A549 treated with Hydrocortisone at 1 μM for 4 hours (cell line): ENCODE measurements at places on chromosomes 3 and 15. TPM values are rescaled to one million over a fixed set of nuclear protein-coding genes. Genes with fewer than 3 reads are reported as not detected.

The MASP1 gene
- total RNA-seq, result 0.02 to 0.06 TPM (median 0.05 TPM) in 3 of 5 replicates, not detected in the others

The CCRL2 gene
- 0.07 to 0.10 TPM (median 0.09 TPM) in 3 of 5 replicates, not detected in the others for total RNA-seq

The PCOLCE2 gene
- total RNA-seq, result 23.6 to 34.5 TPM (median 24.0 TPM) in 5 replicates

The C3orf20 gene
- total RNA-seq, result 0.08 TPM in 1 of 5 replicates, not detected in the others

The PLAAT1 gene
- total RNA-seq, result 0.13 to 0.17 TPM in 2 of 5 replicates, not detected in the others

The VILL gene
- total RNA-seq, result 0.06 to 0.21 TPM (median 0.09 TPM) in 4 of 5 replicates, not detected in the other

The FHIT gene
- total RNA-seq, result 0.45 to 2.9 TPM (median 0.83 TPM) in 5 replicates

The LRRIQ4 gene
- not detected in 5 replicates for total RNA-seq

The WNT5A gene
- 0.69 to 1.3 TPM (median 1.2 TPM) in 5 replicates for total RNA-seq

The RAB8B gene
- total RNA-seq, result 8.9 to 22.6 TPM (median 12.4 TPM) in 5 replicates

The TMEM212 gene
- total RNA-seq, result not detected in 5 replicates

The CLSTN2 gene
- total RNA-seq, result 0.02 to 0.09 TPM (median 0.02 TPM) in 5 replicates

The KNG1 gene
- total RNA-seq, result 0.06 TPM in 1 of 5 replicates, not detected in the others

The FEZF2 gene
- not detected in 5 replicates for total RNA-seq

The THSD4 gene
- 21.6 to 31.5 TPM (median 27.2 TPM) in 5 replicates for total RNA-seq

The SOX14 gene
- total RNA-seq, result not detected in 5 replicates

The MB21D2 gene
- total RNA-seq, result 4.1 to 6.0 TPM (median 4.9 TPM) in 5 replicates
